ENCODE measurements at places on chromosomes 13 and 19.

DNA sequence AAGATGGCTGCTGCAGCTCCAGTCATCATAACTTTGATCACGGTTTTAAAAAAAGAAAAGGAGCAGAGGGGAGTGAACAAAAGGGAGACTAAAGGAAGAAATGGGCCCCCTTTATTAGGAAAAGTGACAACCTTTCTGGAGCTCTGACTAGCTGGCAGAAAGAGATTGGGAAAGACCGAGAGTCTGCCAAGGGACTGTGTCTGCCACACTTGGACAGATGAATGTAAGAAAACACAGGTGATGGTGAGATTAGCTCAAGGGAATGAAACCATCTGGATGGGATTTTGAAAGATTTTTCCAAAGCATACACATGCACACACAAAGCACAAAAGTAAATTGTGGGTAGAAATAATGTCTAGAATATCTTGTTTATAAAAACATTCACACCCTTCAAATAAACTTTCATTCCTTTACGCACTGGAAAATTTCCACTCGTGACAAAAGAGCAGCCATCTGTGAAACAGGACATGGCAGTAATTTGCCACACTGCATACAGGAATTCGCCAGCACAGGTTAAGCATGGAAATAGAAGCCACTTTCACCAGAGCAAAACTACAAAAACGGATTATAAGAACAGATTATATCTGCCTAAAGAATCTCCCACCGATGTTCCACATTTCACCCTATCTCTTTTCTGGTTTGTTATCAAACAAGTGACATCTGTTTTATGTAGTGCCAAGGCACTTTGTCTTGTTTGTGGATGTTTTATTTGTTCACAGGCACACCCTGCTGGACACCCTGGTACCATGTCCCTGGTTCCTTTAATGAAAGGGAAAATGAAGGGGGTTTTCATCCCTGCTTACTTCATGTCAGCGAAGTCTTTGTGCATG lies 819.5 kb downstream of the DIAPH3 start:
- DNase-seq: no peak

DNA sequence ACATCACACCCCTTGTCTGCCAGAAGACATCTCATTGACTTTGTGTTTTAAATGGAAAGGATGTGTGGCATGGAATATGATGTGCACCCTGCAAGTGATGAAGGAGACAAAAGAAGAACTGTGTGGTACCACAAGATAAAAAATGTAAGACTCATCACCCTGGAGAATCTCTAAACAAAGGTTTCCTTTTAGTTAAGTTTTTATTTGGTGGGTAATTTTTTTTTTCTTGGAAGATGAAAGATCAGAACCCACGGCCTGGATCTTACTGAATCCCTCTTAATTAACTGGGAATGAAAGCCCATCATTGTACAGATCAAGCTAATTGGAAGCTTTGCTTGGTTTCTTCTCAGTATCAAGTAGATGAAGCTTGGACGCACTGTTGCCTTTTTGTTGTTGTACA lies 129.6 kb downstream of the DCLK1 start:
- DNase-seq: no peak

DNA sequence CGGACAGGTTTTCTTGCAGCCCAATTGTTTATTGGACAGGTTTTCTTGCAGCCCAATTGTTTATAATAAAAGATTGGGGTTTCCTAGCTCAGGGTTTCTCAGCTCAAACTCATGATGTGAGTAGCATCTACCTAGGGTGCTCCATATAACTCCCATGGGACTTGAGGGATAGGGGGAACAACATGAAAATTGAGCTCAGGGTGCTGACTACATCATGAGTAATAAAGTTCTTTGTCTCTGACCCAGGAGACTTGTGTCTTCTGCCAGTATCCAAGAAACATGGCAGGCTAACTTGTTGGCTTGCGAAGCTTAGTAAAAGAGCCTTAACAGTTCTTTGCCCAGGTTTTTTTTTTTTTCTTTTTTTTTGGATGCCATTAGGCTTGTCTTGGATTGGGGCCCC lies 59.2 kb upstream of the MYCBP2 start:
- DNase-seq: no peak

DNA sequence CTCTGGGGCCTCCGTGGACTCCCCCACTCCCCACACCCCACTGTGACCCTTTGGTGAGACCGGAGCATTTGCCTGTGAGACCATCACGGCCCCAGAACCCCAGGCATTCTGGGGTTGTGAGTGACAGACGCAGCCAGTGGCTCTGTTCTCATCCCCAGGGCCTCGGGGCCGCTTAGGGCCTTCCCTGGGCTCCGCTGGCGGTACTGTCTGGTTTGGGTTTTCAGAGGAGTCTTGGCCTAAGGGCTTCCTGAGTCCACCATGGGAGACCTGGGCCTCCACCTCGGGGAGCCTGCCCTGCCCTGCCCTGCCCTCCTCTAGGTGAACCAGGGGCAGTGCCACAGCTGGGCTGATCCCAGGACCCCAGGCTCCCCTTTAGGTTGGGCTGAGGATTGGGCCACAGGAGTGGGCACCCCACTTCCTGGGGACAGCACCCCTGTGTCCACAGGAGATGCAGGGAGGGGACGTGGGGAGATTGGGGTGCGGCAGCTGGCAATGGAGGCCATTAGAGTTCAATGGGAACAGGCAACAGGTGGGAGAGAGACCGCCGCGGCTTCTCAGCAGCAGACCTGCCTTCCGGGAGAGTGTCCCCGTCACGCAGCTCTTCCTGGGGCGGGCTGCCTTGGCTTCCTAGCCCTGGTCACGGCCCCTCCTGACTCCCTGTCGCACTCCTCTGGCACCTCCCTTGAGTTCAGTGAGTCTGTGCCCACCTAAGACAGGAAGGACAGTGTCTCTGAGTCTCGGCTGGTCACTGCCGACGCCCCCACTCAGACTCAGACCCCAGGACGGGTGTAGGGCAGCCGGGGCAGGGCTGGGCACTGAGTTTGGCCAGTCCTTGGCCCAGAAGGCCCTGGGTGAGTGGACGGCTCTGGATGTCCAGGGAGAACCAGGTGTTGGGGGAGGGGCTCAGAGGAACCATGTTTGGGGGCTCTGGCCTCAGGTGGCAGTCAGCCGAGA lies 164.1 kb downstream of the KDM4B start:
- DNase-seq: no peak

DNA sequence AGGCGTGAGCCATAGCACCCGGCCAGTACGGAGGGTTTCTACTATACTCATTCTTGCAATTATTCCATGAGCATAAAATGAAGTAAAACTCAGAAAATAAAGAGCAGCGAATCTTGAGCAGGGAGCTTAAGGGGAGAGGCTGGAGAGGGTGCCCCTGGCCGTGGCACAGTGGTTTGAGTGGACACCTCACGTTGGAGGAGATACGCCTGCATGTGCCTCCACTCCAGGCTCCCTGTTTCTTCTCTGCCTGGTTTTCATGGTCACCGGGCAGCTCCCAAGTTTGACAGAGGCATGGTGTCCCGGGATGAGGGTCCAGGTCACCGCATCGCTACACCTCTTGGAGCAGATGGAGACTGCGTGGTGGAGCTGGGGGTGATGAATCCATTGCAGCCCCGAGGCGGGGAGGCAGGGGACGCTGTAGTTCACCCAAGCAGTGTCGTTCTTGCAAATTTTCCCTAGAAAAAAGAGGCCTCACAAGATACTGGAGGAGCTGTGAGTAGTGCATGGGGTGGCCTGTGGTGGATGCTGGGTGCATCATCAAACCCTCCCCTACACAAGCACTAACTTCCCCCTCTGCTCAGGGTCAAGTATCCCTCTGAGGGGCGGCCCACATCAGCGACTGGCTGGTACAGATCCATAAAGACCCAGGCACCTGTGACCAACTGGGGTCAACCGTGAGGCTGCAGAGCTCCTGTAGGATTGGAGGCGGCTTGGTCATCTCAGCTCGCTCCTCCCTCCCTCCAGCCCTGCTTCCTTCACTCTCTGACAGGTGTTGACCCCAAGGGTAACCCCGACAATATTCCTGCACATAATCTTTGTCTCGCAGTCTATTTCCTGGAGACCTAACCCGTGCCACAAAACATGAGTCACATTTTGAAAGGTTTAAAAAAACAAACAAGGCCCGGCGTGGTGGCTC lies 3.6 kb upstream of the MIER2 start:
- DNase-seq: no peak

- no peak for DNase-seq
These were observed 29.7 kb upstream of the FAM216B start for GRCh38 chr13:42751693-42752092.

GRCh38 chr19:55092423-55093318 lies 17.0 kb downstream of the EPS8L1 start:
- no peak for DNase-seq

- DNase-seq: no peak
These were observed at the start of gene ISYNA1 for GRCh38 chr19:18437491-18438330. TSS of gene ISYNA1 (minus strand) at chr19:18438133. CDS start at chr19:18437979, 154 bp downstream.

DNA sequence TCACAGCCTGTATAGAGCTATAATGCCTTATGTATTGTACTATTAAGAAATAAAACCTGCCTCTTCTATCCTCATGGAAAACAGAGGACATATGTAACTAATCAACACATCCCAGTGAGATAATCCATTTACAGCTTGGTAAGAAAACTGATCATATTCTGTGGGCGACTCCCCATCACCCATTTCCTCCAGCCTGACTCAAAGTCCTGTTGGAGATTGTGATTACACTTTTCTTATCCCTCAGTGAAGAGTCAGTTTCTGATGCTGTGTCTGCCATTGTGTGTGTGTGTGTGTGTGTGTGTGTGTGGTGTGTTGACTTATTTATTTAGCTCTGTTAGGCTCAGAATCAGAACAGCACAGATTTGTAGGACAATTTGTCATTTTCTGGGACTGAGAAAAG lies 212.8 kb downstream of the FGF9 start:
- DNase-seq: no peak

DNA sequence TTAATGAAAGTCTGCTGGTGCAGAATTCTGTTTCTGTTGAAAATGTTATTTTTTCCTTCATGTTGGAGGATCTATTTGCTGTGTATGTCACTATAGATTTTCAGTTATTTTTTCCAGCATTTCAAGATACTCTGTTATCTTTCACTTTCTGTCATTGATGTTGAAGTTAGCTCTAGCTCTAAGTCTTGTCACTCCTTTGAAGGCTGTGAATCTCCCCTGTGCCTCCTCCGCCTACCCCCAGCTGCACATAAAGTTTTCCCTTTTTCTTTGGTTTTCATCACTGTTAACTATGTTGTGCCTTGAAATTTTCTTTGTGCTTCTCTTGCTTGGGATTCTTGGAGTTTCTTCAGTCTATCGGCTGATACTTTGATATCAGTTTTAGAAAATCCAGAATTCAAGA lies 20.8 kb downstream of the URI1 start:
- DNase-seq: no peak

DNA sequence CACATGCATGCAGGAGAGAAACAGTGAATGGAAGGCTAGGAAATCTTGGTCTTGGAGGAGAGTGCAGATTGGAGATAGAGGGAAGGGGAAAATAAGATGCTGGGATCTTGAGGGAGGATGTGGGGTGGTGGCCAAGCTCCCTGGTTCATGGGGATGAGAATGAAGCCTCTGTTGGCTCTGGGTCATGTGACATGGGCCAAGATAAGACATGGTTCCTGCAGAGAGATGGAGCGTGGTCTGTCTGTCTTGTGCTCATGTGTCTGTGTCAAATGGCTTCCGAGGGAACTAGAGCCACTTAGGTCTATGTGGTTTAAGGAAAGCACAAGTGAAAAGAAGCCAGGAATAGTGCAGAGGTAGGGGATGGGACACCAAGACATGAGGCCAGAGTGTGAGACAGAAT lies 30.8 kb upstream of the FFAR2 start:
- no peak for DNase-seq

DNA sequence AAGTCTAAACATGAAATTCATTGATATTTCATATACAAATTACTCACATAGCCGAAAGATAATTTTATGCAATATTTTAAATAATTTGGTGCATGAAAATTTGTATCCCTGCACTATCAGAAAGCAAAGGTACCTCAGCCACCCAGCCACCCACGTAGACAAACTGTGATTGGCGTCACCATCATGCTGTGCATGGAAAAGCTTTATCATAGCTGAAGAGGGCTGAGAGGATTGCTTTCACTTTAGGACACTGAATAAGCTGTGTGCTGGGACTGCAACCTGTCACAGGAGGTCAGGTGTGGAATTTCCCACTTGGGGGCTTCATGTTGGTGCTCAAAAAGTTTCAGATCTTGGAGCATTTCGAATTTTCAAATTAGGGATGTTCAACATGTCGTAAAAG lies 96.3 kb downstream of the MYCBP2 start:
- no peak for DNase-seq

GRCh38 chr13:19836472-19836871 lies 27.0 kb downstream of the ZMYM5 start:
- DNase-seq: no peak

DNA sequence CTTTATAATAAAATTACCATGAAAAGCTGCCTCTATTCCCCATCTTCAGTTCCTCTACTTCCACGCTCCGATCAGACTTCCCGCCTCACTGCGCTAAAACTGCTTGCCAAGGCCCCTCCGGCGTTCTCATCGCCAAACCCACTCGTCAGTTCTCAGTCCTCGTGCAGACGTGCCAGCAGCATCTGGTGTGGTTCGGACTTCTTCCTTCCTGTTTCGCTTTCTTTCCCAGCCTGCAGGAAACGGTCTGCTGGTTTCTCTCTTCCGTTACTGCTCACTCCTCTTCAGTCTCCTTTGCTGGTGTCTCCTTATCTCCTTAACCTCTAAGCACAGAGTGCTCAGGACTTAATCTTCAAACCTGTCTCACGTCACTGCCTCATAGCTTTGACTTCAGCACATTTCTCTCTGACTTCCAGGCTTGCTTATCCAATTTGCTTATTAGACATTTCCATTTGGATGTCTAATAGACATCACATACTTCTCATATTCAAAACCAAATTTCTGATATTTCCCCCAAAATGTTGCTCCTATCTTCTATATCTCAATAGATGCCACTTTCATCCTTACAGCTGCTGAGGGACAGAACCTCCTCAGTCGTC lies 40.3 kb downstream of the RCBTB2 start:
- peak; percentile 46 for DNase-seq

DNA sequence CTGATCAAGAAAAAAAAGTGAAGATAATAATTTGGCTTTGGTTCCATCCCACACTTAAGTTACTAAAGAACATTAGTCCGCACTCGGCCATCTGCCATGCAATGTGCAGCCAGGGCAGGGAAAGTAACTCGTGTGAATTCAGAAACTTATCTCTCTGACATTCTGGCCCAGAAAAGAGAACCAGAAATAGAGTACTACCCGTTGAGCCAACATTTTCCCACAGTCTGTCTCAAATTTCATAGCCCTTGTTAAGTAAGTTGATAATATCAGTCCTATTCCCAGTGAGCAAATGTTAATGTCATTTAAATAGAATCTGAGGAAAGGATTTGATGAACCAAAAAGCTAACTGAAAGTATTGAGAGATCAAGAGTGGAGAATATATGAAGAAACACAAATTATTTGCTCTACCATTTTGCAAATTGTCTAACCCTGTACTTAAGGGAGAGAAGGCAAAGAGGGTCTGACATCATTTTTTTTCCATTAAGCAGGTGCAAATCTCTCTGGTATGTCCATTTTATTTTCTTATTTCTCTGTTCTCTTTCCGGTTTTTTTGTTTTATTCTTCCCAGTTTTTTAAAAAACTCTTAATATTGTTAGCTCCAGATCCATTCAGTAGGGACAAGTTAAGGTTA lies 156.3 kb downstream of the NDFIP2 start:
- no peak for DNase-seq

DNA sequence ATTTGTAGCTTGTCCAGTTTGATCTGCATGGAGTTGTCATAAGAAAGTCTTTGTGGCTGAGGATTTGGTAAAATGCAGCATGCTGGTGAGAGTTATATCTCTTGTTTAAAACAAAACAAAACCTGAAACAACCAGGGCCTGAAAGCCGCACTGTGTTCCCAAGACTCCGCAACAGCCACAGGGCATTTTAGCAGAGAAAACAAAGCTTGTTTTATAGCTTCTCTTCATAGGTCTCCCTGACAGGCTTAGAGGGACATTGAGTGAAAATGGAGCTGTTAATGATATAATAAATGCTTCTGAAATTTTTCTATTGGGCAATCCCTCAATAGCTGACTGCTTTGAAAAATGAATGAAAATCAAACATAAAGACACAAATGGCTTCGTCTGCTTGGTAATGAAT lies 148.7 kb upstream of the RNF113B start:
- DNase-seq: no peak
